ENCODE measurements at places on chromosomes 7 and 10.

DNA sequence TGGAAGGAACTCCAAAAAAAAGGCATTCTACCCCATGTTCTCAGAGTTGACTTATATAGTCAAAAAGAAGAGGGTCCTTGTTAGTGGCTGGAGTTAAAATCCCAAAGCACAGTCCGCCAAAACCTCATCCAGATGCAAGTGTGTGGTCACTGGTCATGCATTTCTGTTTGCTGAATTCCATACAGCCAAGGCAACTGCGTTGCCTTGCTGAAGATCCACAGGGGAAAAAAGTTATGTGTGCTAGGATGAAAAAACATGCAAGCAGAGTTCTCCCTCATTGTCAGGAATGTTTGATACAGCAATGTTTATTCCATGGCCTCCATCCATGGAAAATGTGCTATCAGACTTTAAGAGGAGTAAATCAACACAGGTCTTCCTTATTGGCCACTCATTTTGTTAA lies 213.1 kb downstream of the CREB5 start:
- no peak for DNase-seq

DNA sequence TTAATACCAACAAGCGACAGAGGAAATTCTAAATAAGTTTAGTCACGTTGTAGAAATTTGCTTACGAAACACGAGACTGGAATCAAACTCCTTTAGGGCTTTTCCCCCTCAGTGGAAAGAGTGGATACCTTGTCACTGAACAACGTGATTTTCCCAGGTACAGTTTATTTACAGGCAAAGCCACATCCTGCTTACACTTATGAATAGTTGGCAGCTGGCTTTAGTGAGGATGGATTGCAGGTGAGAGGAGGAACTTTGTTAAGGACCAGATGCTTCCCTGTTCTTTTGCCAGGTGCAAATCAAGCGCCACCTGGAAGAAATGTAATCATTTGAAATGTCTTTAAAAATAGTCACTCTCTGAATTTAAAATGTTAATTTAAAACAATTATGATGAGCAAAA lies 282.4 kb downstream of the ADARB2 start:
- no peak for DNase-seq

GRCh38 chr7:24049296-24049695 lies 234.7 kb upstream of the NPY start:
- DNase-seq: no peak

- DNase-seq: no peak
These were observed 432 bp upstream of the CAMK2B start for GRCh38 chr7:44325811-44326241.

DNA sequence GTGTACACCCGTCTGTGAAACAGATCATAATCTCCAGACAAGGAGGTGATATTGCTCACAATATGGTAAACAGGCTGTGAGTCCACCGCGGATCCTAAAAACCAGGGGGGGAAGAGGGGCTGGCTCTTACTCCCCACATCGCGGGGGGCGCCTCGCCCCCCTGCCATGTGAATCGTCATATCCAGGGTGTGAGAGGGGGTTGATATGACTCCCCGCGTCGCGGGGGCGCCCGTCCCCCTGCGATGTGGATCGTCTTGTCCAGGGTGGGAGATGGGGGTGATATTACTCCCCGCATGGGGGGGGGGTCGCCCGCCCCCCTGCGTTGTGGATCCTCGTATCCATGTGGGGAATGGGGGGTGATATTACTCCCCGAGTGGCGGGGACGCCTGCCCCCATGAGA lies 30.9 kb downstream of the OCM2 start:
- DNase-seq: no peak

GRCh38 chr10:15742836-15743235 lies 23.1 kb upstream of the ITGA8 start:
- DNase-seq: no peak

All from hypothalamus (tissue), 51 donors.